ENCODE measurements at places on chromosomes 16 and 17. TPM values are rescaled to one million over a fixed set of nuclear protein-coding genes. Genes with fewer than 3 reads are reported as not detected.

C16orf95 gene
- 4.7 TPM for total RNA-seq

PARD6A gene
- 0.97 TPM for total RNA-seq

CCL18 gene
- total RNA-seq = under 0.01 TPM

GRCh38 chr16:3963203-3963602 lies 82.7 kb upstream of the CREBBP start:
- DNase-seq = no peak

DNA sequence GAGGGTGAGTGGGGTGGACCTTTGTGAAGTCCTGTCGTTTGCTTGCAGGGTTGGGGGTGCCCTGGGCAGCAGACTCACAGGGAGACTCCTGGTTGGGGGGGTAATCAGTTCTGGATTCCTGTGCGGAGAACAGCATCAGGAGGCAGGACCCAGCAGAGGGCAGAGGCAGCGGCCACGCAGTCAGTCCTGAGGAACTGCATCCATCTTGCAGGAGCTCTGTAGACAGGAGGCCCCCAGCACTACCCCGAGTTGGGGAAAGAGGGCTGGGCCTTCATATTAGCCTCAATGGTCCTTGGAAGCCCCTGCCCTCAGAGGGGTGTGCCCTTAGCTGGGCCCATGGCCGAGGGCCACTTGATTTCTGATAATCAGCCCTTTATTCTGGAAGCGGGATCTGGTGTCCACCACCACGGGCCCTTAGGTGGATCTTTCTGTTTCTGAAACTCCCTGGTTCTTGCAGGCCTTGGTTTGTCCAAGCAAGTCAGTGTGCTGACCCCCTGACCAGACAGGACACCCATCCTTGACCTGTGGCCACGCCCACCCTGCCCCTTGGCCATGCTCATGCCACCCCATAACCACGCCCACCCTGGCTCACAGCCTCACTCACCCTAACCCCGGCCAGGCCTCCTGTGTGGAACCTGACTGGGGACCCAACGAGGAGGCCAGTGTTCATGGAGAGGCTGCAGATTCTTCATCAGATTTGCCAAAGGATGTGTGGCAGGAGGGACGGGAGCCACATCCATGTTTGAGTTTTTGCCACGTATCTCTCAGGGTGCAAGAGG lies 73.5 kb upstream of the CBX4 start:
- DNase-seq = no peak

DNA sequence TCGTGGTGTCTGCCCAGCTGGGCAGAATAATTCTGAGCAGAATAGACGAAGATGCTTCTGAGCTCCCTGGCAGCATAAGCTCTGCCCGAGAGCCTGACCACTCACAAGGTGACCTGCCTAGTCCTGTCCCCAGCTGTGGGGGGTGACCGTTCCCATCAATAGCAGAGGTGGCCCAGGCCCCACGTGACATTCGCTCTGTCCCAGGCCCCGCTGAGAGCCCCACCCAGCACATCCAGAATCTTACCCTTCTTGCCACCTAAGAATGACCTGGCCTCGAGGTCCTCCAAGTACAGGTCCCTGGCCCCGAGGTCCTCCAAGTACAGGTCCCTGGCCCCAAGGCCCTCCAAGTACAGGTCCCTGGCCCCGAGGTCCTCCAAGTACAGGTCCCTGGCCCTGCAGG lies 695 bp upstream of the TMEM204 start:
- DNase-seq = no peak

GRCh38 chr16:57862698-57863433 lies 60.6 kb upstream of the KIFC3 start:
- DNase-seq = no peak
